ENCODE measurements at places on chromosomes 12 and 14.
A peak's percentile ranks its signal among the peaks of the same experiment; 100 is the strongest.

- DNase-seq, result no peak
Measured at GRCh38 chr14:102303664-102304063, 1.3 kb downstream of the MOK start.

DNA sequence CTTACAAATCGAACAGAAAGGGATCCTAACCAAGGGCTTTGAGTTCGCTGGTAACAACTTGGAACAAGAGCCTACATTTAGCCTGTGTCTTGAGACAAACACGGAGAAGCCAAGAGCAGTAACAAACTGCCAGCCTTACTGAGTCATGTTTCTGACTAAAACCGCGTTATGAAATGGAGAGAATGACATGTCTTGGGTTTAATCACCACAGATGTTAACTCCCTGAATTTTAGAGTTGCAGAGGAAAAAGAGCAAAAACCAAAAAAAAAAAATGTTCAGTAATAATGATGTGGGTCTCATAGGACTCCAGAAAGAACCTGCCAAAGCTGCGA, 1.0 kb downstream of the BLTP3B start:
- peak; percentile 28 for DNase-seq

GRCh38 chr14:105468621-105469241, 5.9 kb upstream of the CRIP2 start:
- no peak for DNase-seq

- DNase-seq, result peak; percentile 88
Measured at GRCh38 chr12:113862590-113863454, 103.3 kb downstream of the RBM19 start.

DNA sequence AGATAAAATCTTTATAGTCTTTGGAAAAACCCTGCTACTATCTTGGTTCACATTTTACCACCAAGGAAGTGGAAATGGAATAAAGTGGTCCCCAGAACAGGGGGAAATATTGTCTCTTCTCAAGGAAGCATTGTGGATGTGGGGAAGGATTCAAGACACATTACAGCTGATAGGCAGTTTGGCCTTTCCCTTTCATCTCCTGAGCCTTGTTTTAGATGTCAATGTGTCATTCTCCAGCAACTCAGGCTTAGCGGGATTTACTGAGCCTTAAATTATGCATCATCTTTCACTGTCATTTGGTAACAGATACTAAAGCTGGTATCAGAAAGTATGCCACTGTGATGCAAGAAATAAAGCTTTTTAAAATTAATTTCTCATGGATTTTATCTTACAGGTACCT, 136.2 kb downstream of the STXBP6 start:
- DNase-seq, result no peak

- DNase-seq, result no peak
Measured at GRCh38 chr12:118206107-118206412, 70.1 kb downstream of the PEBP1 start.

DNA sequence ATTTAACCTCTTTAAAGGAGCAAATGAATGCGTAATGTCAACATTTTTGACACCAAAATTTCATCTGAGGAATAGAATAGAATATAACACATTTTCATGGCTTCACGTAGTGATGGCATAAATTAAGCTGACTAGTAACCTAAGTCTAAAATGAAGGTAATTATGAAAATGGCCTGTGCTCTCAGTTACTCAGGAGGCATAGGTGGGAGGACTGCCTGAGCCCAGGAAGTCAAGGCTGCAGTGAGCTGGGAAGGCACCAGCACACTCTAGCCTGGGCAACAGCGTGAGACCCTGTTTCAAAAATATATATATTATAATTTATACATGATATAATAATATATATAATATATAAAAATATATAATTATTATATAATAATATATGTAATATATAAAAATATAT, 383.2 kb upstream of the ATP2B1 start:
- peak; percentile 23 for DNase-seq

DNA sequence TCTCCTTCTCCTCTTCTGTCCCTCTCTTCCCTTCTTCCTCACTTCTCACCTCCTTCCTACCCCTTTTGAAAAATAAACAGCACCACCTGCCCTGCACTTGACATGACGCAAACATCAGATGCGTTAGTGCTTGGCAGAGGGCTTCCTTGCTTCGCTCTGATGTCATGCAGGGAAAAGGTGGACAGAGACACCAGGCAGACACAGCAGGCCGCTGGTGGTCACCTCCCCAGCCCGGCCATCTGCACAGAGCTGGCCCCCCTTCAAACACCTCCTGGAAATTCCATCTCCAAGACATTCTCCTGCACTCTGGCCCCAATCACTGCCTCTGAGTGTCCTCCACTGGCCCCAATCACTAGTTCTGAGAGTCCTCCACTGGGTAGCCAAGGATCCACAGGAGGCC, 353.6 kb downstream of the MED13L start:
- DNase-seq, result no peak

DNA sequence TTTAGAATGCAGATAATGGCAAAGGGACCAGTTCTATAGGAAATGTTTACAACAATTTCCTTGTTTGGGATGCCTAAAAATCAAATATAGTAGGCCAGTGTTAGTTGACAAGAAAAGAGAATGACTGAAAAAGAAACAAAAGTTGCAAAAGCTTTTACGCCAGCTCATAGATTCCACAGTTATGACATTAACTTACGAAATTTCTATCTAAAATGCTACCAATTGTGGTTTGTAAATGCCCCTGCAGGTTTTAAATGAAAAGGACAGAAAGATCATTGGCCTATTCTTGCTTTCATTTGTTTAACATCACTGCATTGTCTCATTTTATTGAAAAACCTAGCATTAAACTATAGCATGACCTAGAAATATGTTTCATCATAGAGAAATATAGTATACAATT, 345.8 kb downstream of the CCDC91 start:
- no peak for DNase-seq

- no peak for DNase-seq
Measured at GRCh38 chr12:100225491-100225890, 24.9 kb downstream of the ACTR6 start.

- DNase-seq, result no peak
Measured at GRCh38 chr14:77565289-77565993, 51.0 kb downstream of the SPTLC2 start.

- no peak for DNase-seq
Measured at GRCh38 chr12:113929312-113929989, 36.7 kb downstream of the RBM19 start.

- DNase-seq, result no peak
Measured at GRCh38 chr14:91363776-91364523, 53.7 kb downstream of the CCDC88C start.

DNA sequence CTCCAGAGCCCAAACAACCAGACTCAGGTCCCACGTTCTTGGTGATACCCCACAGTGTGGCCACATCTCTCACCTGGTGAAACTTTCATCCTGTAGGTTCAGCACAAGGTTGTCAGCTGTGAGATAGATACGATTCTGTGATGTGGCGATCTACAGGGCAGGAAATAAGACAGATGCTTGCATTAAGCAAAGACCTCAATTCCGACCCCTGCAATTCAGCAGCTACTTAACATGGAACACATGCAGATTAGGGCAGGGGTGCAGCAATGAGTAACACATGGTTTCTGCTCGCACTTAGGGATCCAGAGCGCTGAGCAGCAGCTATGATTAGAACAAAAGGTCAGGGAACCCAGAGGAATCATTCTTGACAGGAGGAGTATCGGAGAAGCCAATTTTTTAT, 4.1 kb downstream of the PHB2 start:
- DNase-seq, result no peak

GRCh38 chr14:69770559-69770958, 3.6 kb downstream of the SRSF5 start:
- no peak for DNase-seq

GRCh38 chr14:101398011-101398410, 163.3 kb upstream of the DIO3 start:
- DNase-seq, result peak; percentile 31

GRCh38 chr12:66617991-66618390, 60.9 kb downstream of the GRIP1 start:
- DNase-seq, result no peak

- peak; percentile 47 for DNase-seq
Measured at GRCh38 chr14:90797451-90797850, 18.8 kb downstream of the TTC7B start.

DNA sequence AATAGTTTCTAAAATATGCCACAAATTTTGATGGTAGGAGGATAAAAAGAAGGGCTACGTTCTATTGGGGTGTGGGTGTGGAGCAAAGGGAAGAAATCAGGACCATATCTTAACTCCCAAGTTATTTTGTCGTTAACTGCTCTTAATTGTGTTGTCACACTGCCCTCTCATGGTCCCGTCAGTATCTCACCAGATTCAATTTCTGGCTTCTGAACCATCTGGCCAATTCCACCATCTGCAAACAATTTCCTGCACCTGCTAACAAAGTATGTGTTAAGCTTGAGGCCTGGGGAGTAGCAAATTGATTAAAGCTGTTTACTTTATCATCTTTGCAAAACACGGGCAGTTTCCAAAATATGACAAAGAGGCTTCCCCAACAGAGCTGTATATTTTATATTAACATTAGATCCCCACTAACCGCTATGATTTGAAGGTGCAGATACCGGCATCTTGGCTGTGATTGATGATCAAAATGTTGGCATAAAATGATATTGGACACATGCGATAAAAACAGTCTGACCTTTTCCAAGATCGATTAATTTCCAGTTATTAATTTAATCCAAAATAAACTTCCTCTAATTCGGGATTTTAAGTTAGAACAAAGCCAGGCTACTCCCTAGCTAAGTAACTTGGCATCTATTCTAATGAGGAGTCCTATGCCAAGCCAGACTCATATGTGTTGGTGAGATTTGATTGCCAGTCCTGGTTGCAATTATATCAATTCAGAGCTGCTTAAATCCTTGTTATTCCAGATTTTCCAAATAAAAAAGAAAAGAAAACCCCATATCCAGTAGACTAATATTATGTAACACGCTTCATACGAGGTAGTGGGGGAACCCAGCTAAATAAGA, 6.9 kb upstream of the DNM1L start:
- DNase-seq, result peak; percentile 70

- DNase-seq, result no peak
Measured at GRCh38 chr12:10497602-10498001, 8.1 kb upstream of the EIF2S3B start.

DNA sequence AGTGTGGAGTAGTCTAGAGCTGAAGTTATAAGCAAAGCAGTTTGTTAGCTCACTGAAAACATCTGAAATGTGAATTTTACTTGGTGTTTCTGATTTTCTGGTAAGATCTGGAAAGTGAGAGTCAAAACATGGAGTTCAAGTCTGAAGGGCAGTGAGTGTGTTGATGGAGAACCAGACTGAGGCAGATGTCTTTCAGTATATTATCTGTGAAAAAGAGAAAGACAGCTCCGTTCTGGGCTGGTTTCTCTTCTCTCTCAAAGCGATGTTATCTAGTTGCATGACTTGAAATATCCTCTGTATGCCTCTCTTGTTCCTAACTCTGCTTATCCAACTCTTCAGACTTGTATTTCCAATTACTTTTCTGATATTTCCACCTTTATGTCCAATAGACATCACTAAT, 381.9 kb upstream of the RGS6 start:
- no peak for DNase-seq

DNA sequence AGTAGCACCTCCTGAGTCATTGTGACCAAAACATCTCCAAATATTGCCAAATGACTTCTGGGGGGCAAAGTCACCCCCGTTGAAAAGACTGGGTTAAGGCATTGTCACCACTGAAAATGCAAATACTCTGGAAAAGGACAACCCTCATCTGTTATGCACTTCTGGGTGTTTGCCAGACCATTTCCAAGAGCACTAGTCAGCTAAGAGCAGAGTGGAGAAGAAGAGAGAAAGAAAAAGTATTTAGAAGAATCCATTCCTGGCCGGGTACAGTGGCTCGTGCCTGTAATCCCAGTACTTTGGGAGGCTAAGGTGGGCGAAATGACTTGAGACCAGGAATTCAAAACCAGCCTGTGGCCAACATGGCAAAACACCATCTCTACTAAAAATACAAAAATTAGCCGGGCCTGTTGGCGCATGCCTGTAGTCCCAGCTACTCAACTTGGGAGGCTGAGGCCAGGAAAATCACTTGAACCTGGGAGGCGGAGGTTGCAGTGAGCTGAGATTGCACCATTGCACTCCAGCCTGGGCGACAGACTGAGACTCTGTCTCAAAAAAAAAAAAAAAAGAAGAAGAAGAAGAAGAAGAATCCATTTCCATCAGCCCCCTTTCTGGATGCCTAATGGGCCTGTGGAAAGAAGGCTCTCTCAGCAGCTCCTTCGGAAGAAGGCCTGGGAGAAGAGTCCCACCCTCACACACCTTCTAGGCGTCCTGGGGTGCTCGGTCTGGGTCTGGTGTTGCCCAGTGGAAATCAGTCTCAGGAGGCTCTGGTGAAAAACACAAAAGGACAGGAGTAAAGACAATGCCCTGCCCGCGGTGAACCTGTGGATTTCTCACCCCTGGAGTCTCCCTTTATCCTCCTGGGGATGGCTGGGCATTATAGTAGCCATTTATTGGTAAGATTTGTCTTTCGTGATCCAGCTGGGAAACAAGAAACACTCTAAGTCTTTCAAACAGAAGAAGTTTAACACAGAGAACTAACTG, 3.5 kb upstream of the LTBR start:
- no peak for DNase-seq

DNA sequence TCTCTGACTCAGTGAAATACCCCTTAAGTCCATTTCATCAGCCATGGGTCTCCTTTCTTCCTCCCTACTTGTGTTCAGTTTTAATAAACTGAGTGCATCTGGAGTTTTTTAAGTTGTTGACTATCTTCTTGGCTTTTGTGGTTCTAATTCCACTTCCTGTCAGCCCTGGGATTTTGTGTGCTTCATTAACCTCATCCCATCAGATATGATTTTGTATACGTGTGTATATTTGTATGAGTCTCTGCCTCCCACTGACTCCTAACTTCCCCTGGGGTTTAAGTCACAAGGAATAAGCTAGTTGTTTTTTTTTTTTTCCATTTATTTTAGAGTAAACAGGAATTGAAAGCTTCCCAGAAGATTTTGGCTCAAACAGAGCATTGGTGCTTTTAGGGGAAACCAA, 62.7 kb downstream of the TTLL5 start:
- no peak for DNase-seq

- peak; percentile 92 for DNase-seq
Measured at GRCh38 chr12:32755051-32755653, 545 bp downstream of the YARS2 start.

DNA sequence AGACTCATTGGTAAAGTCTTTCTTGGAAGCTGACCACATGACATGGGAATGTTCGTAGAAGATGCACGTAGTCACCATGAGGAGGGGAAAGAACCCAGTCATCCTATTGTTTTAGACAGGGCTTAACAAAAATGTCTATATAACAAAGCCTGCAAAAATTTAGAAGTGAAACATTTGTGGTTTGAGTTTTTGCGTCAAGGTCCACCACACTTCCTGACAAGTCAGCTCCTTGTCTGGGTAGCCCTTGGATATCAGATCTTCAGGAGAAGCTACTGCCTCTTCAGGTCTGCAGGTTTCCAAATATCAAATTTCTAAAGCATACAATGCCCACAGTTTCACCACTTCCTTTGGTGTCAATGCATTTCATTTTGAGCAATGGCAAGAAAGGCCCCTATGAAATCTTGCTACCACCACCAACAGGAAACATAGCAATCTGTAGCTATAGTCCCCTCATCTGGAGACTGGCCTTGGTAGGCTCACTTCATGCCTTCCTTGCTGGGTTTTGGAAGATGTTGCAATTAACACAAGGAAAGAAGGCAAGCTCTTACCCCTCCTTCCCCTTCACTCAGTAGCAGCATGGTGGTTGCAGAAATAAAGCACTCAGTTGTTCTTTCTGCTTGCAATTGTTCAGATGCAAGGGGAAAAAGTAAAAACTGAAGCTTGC, 235.2 kb downstream of the PCNX1 start:
- DNase-seq, result peak; percentile 24

GRCh38 chr12:93415723-93416464, 25.9 kb downstream of the UBE2N start:
- DNase-seq, result no peak

GRCh38 chr12:108722992-108723766, 8.1 kb downstream of the CORO1C start:
- DNase-seq, result peak; percentile 30

GRCh38 chr14:94171208-94171607, 2.9 kb upstream of the PPP4R4 start:
- no peak for DNase-seq

Data from mesendoderm (in vitro differentiated cells).